ENCODE measurements at places on chromosomes 3 and 15. TPM values are rescaled to one million over a fixed set of nuclear protein-coding genes. Genes with fewer than 3 reads are reported as not detected.

GABRR3 gene
- total RNA-seq = not detected

ARHGEF26 gene
- total RNA-seq = 7.4 TPM

CADM2 gene
- total RNA-seq = not detected

PRR23A gene
- total RNA-seq = not detected

GOLGA8N gene
- 0.85 TPM for total RNA-seq

SERP1 gene
- total RNA-seq = 153 TPM

C15orf39 gene
- total RNA-seq = 16.9 TPM

TWF2 gene
- 124 TPM for total RNA-seq

HTR3E gene
- not detected for total RNA-seq

SEMA3B gene
- total RNA-seq = 10.6 TPM

STRIT1 gene
- total RNA-seq = not detected

AADACL2 gene
- not detected for total RNA-seq

DAZL gene
- not detected for total RNA-seq

C2CD4B gene
- 0.77 TPM for total RNA-seq

PLOD2 gene
- 104 TPM for total RNA-seq

HIGD2B gene
- not detected for total RNA-seq

NR1I2 gene
- total RNA-seq = not detected

CHRNA5 gene
- total RNA-seq = 0.26 TPM

COL6A5 gene
- not detected for total RNA-seq

STAG1 gene
- 18.4 TPM for total RNA-seq

GTF2A2 gene
- 50.3 TPM for total RNA-seq

FOXB1 gene
- not detected for total RNA-seq

LMOD3 gene
- not detected for total RNA-seq

XCR1 gene
- not detected for total RNA-seq

RARRES1 gene
- total RNA-seq = 12.7 TPM

FAM219B gene
- 23.9 TPM for total RNA-seq

ACAA1 gene
- total RNA-seq = 33.1 TPM

LMCD1 gene
- 166 TPM for total RNA-seq

ATP2B2 gene
- total RNA-seq = not detected

MINAR1 gene
- total RNA-seq = 0.70 TPM

NR2F2 gene
- 39.2 TPM for total RNA-seq

ONECUT1 gene
- total RNA-seq = not detected

MEIS2 gene
- total RNA-seq = 55.2 TPM

FRMD5 gene
- total RNA-seq = 0.23 TPM

RAD51 gene
- 1.2 TPM for total RNA-seq

GATA2 gene
- 4.4 TPM for total RNA-seq

ULK4 gene
- 9.2 TPM for total RNA-seq

TGM5 gene
- not detected for total RNA-seq

CNTN3 gene
- 0.23 TPM for total RNA-seq

GPR149 gene
- total RNA-seq = not detected

DNAH12 gene
- total RNA-seq = not detected

ABI3BP gene
- 6.8 TPM for total RNA-seq

HIGD1A gene
- total RNA-seq = 173 TPM

SENP8 gene
- 1.7 TPM for total RNA-seq

LMAN1L gene
- not detected for total RNA-seq

CLDN1 gene
- total RNA-seq = 0.70 TPM

MESD gene
- total RNA-seq = 20.5 TPM

SLC9C1 gene
- total RNA-seq = not detected

THPO gene
- not detected for total RNA-seq

KAT2B gene
- total RNA-seq = 8.2 TPM

CPNE4 gene
- total RNA-seq = not detected

TRH gene
- 0.85 TPM for total RNA-seq

SLC22A13 gene
- total RNA-seq = not detected

CHST2 gene
- 62.1 TPM for total RNA-seq

ITIH1 gene
- total RNA-seq = not detected

MRPL47 gene
- 27.4 TPM for total RNA-seq

SLC28A2 gene
- not detected for total RNA-seq

Measured in pericardium fibroblast (primary cell).